ENCODE measurements at places on chromosomes 7 and 10.
A peak's percentile ranks its signal among the peaks of the same experiment; 100 is the strongest.

- DNase-seq = no peak
Measured at GRCh38 chr10:6135039-6135438, 46.2 kb downstream of the RBM17 start.

- no peak for DNase-seq
Measured at GRCh38 chr7:106045586-106045985, 66.5 kb downstream of the SYPL1 start.

DNA sequence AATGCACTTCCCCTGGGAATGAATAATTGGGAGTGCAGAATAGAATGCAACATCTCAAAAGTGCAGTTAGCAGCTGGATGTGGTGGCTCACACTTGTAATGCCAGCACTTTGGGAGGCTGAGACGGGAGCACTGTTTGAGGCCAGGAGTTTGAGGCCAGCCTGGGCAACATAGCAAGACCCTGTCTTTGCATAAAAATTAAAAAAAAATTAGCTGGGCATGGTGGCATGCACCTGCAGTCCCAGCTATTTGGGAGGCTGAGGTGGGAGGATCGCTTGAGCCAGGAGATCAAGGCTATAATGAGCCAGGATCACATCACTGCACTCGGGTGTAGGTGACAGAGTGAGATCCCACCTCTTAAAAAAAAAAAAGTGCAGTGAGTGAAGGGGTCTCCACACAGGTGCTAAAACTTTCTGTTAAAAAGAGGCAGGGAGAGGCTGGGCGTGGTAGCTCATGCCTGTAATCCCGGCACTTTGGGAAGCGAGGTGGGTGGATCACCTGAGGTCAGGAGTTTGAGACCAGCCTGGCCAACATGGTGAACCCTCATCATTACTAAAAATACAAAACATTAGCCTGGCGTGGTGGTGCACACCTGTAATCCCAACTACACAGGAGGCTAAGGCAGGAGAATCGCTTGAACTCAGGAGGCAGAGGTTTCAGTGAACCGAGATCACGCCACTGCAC lies 13.5 kb upstream of the ZMIZ1 start:
- DNase-seq = no peak

DNA sequence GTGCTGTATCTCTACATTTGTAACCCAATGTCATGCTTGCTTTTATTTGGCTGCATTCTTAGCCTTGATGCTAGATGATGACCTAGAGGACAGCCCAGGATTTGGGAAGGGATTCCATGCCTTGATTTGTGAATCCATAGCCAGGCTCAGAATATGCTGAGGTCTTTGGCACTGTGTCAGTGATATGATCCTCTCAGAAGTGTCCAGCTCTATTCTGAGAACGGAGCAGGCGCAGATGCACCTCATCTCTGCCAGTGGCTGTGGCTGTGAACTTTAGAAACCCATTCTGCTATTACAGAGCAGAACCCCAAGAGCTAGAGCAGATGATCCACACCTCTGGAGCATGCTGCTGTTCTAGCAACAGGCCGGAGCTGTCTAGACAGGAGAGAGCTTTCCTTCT lies 212.8 kb downstream of the TRIL start:
- no peak for DNase-seq

GRCh38 chr10:110372656-110373055 lies 67.9 kb upstream of the SMNDC1 start:
- no peak for DNase-seq

DNA sequence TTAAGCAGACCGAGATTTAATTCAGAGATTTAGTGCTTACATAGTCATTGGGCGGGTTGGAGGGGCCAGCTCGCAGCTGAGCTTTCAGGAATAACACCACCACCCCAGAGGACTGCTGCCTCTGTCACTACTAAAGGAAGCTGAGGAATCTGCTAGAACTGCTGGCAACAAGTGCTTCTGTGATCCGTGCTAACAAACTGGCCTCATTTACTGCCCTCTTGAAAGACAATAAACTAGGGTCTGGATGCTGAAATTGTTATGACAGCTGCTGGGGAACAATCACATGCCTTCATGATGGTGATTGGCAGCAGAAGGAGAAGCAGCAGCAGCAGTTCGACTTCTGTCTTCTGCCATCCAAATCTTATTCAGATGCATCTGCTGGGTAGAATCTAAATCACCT lies 285.5 kb upstream of the TAC1 start:
- peak; percentile 83 for DNase-seq

DNA sequence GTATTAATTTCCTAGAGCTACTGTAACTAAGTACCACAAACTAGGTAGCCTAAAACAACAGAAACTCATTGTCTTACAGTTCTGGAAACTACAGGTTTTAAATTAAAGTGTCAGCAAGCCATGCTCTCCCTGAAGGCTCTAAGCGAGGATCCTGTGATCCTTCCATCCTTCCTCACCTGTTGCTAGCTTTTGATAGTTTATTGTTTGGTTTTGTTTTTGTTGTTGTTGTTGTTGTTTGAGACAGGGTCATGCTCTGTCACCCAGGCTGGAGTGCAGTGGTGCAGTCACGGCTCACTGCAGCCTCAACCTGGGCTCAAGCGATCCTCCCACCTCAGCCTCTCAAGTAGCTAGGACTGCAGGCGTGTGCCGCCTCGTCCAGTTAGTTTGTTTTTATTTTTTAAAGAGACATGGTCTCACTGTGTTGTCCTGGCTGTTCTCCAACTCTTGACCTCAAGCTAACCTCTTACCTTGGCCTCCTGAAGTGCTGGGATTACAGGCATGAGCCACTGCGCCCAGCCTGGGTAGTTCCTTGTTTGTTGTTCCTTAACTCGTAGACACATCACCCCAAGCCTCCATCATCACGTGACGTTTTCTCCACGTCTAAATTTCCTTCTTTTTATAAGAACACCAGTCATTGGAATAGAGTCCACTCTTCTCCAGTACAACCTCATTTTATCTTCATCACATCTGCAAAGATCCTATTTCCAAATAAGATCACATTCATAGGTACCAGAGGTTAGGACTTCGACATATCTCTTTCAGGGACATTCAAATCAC lies 109.1 kb downstream of the AKR1D1 start:
- no peak for DNase-seq

GRCh38 chr7:66167773-66168387 lies 37.3 kb upstream of the TPST1 start:
- peak; percentile 31 for DNase-seq

DNA sequence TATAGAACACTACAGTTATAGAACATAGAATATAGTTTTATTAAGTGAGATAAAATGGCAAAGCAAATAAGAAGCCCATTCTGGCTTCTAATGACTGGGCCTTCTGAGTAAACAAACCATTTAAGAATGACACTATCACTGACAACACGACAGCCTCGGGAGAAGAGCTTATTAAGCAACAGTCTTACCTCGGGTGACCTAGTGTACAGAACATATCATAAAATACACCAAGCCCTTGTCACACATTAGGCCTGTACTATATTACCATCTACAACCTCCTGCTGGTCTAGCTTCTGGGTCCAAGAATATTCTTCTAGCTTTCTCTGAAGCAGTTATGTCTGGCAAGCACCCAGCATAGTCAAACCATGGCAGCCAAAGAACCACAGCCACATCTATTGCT lies 32.0 kb downstream of the CCDC186 start:
- DNase-seq = no peak

- DNase-seq = no peak
Measured at GRCh38 chr7:33554576-33554975, 350.8 kb upstream of the BMPER start.

- no peak for DNase-seq
Measured at GRCh38 chr10:114045136-114046086, 1.7 kb downstream of the ADRB1 start.

DNA sequence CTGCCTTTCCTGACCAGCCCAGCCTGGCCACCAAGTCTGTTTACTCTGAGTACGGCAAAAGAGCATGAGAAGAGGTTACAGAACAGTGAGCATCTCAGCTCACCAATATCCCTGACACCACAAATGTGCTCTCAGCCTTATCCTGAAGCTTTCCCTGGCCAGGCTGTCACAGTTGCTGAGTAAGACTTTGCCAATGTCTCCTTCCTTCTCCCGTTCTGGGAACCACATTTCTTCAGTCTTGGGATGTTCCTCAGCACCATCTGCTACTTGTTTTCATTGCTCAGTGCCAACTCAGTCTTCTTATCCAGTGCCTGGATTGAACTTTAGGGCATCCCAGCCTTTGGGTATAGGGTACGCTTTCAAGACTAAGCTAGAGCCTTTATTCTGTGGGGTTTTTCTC lies 7.1 kb upstream of the KCNIP2 start:
- DNase-seq = no peak

GRCh38 chr7:55343860-55344606 lies 21.1 kb upstream of the LANCL2 start:
- no peak for DNase-seq

DNA sequence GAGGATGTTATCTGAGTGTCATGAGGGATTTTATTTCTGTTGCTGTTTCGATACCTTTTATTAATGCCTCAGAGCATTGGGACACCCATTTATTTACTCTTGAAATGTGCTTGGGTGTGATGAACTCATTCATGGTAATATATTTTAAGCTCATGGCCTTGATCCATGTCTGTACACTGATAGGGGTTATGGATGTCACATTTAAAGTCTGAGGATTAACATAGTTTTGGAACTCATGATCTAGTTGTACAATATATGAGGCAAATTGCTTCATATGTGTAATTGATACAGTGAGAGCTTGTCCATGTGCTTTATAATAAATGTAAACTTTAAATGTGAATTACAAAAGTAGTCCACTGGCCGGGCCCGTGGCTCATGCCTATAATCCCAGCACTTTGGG lies 23.0 kb upstream of the ZRANB1 start:
- DNase-seq = no peak

DNA sequence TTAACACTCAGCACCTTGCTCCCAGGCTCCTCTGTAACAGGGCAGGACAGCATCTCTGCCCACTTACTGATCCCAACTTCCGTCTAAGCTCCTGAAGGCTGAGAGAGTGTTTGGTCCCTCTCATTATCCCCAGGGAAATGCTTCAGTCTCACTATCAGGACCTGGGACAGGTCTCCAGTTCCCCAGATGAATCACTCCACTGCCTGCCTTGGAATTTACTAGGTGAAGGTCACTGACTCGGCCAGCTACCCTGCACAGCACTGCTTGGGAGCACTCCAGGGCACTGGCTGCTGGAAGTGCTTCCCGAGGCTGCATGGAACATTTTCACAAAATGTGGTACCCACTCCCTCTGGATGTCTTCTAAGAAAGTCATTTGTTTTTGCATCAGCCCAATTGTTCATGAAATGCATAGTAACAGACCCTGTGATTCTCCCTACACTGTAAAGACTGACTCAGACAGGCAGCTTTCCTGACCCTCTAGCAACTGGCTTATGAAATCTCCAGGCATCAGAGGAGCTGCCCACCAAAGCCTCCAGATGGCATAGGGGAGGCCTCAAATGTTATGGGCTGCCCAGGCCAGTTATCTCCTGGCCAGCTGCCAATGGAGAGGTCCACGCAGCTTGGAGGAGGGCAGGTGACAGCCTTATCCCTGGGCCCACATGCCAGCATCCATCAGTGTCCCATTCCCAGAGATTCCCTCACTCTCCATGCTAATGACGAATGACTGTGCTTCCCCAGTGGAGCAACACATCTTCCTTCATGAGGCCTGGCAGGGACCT lies 89.1 kb downstream of the GFRA1 start:
- no peak for DNase-seq

DNA sequence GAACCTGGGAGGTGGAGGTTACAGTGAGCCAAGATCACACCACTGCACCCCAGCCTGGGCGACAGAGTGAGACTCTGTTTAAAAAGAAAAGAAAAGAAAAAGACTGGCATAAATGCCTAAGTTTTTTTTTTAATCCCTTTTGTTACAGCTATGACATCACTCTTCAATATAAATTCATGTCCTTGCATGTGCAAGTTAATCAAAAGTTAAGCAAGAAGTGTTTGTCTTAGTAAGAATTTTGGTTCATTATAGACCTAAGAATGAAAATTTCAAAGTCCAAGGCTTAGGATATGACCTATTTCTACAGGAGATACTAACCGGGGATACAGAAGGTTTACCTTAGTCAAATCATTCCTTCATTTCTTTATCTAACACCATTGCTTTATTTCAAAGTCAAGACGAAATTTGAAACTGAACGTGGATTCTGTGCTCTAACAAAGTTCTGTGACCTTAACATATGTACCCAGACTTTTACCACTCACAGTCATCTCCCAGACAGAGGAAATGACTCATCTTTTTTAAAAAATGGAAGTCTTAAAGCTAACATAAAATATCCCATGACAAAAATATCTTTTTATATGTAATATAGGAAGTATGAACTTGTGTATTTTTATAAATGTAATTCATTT lies 29.3 kb upstream of the ITGB8 start:
- DNase-seq = no peak

GRCh38 chr7:40506158-40506557 lies 371.4 kb downstream of the SUGCT start:
- no peak for DNase-seq

DNA sequence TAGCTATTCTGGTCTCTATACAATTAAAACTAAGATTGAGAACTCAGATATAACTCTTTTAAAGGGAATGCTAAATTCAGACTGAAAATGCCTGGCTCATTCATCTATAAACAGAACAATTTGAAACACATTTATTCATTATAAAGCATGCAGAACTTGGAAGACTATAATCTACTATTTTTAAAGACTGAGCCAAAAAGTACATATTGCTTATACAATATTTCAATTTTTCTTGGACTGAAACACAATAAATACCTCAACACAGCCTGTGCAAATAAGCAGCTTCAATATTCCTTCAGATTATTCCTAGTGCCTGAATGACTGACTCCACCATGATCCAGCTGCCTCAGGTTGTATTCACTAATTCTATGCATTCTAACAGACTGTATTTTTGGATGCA lies 15.5 kb upstream of the PHYH start:
- DNase-seq = no peak

- DNase-seq = peak; percentile 41
Measured at GRCh38 chr7:48734695-48735406, 189.5 kb upstream of the CDC14C start.

- no peak for DNase-seq
Measured at GRCh38 chr7:16637379-16637778, 8.2 kb downstream of the ANKMY2 start.

- DNase-seq = no peak
Measured at GRCh38 chr7:141562543-141562942, 11.3 kb downstream of the AGK start.

GRCh38 chr10:45470098-45471012 lies 96.3 kb downstream of the ALOX5 start:
- DNase-seq = no peak

- no peak for DNase-seq
Measured at GRCh38 chr10:94218493-94219183, 144.1 kb downstream of the NOC3L start.

Data from SHP77 treated with DMSO at 0.1 percent for 48 hours (cell line).